ENCODE measurements at places on chromosomes 6 and 20. TPM values are rescaled to one million over a fixed set of nuclear protein-coding genes. Genes with fewer than 3 reads are reported as not detected.
A peak's percentile ranks its signal among the peaks of the same experiment; 100 is the strongest.

GRCh38 chr6:139369568-139370282 lies 4.7 kb downstream of the CITED2 start:
- H3K4me3 ChIP-seq = no peak overlapping the region
- H3K36me3 ChIP-seq = 0 out of 2 replicates have a peak, but pooled peaks cover 7% of the 10 kb centered on the region
- no peak overlapping the region for H3K27ac ChIP-seq
- H3K4me1 ChIP-seq = peaks cover 16% of the 10 kb centered on the region
- no peaks in the 10 kb centered on the region for H3K27me3 ChIP-seq

- no peak overlapping the region for H3K27ac ChIP-seq
- no peaks in the 10 kb centered on the region for H3K36me3 ChIP-seq
- no peak for DNase-seq
- no peaks in the 10 kb centered on the region for H3K27me3 ChIP-seq
- H3K4me3 ChIP-seq = no peak overlapping the region
Measured at GRCh38 chr6:35084041-35084491, 57.1 kb downstream of the TCP11 start.

DNA sequence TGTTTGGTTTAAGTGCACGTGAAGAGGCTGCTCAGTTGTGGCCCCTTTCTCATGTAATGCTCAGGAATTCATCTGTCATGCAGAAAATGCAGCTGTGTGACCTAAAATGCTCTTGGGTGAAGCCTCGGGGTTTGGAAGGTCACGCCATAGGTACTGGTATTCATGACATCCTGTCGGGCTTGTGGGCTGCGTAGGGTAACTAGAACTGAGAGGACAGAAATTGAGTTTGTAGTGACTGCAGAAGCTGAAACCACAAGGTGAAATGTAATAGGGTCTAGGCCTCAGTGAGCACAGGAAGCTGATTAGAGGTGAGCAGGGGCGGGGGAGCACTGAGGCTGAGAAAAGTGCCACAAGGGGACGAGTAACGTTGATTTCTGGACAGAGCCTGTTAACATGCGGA lies 128.8 kb downstream of the SOBP start:
- no peaks in the 10 kb centered on the region for H3K27me3 ChIP-seq
- no peak overlapping the region for H3K27ac ChIP-seq
- H3K36me3 ChIP-seq = no peaks in the 10 kb centered on the region
- no peak for DNase-seq
- H3K4me1 ChIP-seq = peaks cover under 1% of the 10 kb centered on the region

- H3K27me3 ChIP-seq = no peaks in the 10 kb centered on the region
- no peaks in the 10 kb centered on the region for H3K4me1 ChIP-seq
- H3K4me3 ChIP-seq = no peak overlapping the region
- no peaks in the 10 kb centered on the region for H3K36me3 ChIP-seq
- no peak for DNase-seq
- no peak overlapping the region for H3K27ac ChIP-seq
Measured at GRCh38 chr6:157092736-157093135, 230.6 kb downstream of the TMEM242 start.

- H3K36me3 ChIP-seq = no peaks in the 10 kb centered on the region
- no peaks in the 10 kb centered on the region for H3K27me3 ChIP-seq
- DNase-seq = no peak
- H3K4me1 ChIP-seq = peaks cover 6% of the 10 kb centered on the region
- H3K27ac ChIP-seq = no peak overlapping the region
Measured at GRCh38 chr6:148968771-148969602, 222.2 kb downstream of the UST start.

- H3K36me3 ChIP-seq = no peaks in the 10 kb centered on the region
- H3K4me1 ChIP-seq = no peaks in the 10 kb centered on the region
- no peak for DNase-seq
- H3K27me3 ChIP-seq = no peaks in the 10 kb centered on the region
Measured at GRCh38 chr20:52448513-52449232, 257.1 kb upstream of the ZFP64 start.

- no peaks in the 10 kb centered on the region for H3K4me1 ChIP-seq
- no peaks in the 10 kb centered on the region for H3K36me3 ChIP-seq
- H3K27ac ChIP-seq = no peak overlapping the region
- no peak overlapping the region for H3K4me3 ChIP-seq
Measured at GRCh38 chr6:127119102-127120022, 891 bp downstream of the RSPO3 start.

GRCh38 chr6:8881663-8882062 lies 446.3 kb upstream of the SLC35B3 start:
- no peak overlapping the region for H3K27ac ChIP-seq
- no peaks in the 10 kb centered on the region for H3K27me3 ChIP-seq
- DNase-seq = no peak
- no peak overlapping the region for H3K4me3 ChIP-seq
- no peaks in the 10 kb centered on the region for H3K36me3 ChIP-seq
- no peaks in the 10 kb centered on the region for H3K4me1 ChIP-seq

DNA sequence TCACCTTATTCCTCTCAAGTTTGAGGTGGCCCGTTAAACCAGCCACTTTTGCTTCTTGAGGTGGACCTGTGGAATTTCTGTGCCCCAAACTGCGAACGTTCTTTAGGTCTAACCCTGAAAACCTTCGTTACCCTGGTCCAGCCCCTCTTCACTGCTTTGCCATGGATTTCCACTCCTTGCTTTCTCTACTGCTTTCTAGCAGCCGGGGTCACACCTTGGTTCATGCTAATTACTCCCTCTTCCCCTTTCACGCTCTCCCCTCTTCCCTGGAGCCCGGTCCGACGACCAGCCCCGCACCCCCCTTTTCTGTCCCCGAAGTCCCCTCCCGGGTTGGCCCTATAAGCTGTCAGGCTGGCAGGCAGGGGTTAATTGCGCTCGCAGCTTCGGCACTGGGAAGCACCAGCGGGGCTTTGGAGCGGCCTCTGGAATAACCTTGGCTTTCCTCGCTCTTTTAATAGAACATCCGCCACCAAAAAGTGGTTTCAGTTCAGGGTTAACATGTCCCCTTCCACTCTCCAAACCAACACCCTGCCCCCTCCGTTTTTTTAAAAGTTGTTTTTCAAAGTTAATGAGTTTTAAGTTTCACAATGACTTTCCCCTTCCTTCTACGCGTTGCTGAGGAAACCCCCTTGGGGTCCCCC lies 1.4 kb upstream of the HIVEP1 start:
- DNase-seq = no peak
- H3K27ac ChIP-seq = peak overlapping the region; percentile 74
- peaks cover 26% of the 10 kb centered on the region for H3K4me1 ChIP-seq
- H3K27me3 ChIP-seq = no peaks in the 10 kb centered on the region

GRCh38 chr6:21137700-21138335 lies 455.7 kb upstream of the SOX4 start:
- no peak overlapping the region for H3K27ac ChIP-seq
- no peaks in the 10 kb centered on the region for H3K27me3 ChIP-seq
- no peaks in the 10 kb centered on the region for H3K4me1 ChIP-seq
- H3K4me3 ChIP-seq = no peak overlapping the region

DNA sequence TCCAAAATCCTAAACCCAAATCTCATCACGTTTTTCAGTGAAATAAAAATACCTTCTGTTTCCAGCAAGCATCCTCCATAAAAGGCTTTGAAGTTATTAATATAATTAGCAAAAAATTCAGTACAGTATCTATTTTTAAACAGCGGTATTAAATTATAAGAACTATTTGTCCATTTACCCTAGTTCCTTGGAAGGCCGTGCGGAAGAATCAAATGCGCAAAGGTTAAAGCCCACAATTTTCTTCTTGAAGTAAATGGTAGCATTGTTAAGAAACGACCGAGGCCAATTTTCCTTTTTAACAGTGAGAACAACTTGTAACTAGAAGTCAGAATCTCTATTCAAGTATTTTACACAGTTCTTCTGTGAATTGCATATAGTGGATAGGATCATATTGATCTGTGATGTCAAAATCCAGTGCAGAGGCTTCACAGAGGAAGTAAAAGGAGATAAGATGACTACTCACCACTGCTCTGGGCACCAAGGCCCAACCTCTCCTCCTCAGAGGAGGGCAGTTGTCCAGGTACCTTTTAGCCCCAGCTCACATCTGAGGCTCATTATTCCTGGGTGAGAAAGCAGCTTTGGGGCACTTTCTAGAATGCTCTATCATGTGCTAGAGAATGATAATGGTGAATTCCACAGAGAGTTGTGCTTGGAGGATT lies 36.3 kb downstream of the TNFAIP3 start:
- no peak for DNase-seq
- no peaks in the 10 kb centered on the region for H3K4me1 ChIP-seq
- H3K27ac ChIP-seq = no peak overlapping the region

DNA sequence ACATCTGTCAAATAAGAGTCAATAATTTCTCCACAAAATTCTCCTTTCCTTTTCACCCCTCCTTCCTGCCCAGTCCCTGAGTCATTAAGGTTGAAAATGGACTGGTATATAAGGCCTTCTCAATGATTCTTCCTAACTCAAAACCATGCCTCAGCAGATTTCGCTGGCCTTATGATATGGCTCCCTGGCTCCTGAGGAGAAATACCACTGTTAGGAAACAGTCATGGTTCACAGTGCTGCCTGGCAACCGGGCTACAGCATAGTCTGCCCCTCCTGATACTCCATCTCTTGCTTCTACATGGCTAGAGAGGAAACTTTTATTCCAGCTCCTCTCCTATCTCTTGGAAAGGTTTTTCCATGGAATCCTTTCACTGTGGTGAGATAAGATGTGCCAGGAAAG lies 4.7 kb downstream of the UBE2J1 start:
- H3K36me3 ChIP-seq = no peaks in the 10 kb centered on the region
- peaks cover 8% of the 10 kb centered on the region for H3K4me1 ChIP-seq
- DNase-seq = no peak
- no peaks in the 10 kb centered on the region for H3K27me3 ChIP-seq
- no peak overlapping the region for H3K4me3 ChIP-seq
- no peak overlapping the region for H3K27ac ChIP-seq

- no peaks in the 10 kb centered on the region for H3K36me3 ChIP-seq
- no peak overlapping the region for H3K27ac ChIP-seq
- H3K4me3 ChIP-seq = no peak overlapping the region
- DNase-seq = no peak
Measured at GRCh38 chr6:3867641-3868502, 18.7 kb downstream of the FAM50B start.

GRCh38 chr20:7650086-7650879 lies 290.0 kb downstream of the HAO1 start:
- H3K36me3 ChIP-seq = no peaks in the 10 kb centered on the region
- no peak overlapping the region for H3K4me3 ChIP-seq
- no peak overlapping the region for H3K27ac ChIP-seq

- no peaks in the 10 kb centered on the region for H3K27me3 ChIP-seq
- H3K4me3 ChIP-seq = no peak overlapping the region
- H3K27ac ChIP-seq = no peak overlapping the region
- H3K36me3 ChIP-seq = no peaks in the 10 kb centered on the region
- H3K4me1 ChIP-seq = no peaks in the 10 kb centered on the region
Measured at GRCh38 chr6:153538491-153538890, 407.4 kb upstream of the RGS17 start.

GRCh38 chr6:80439721-80440470 lies 333.4 kb downstream of the BCKDHB start:
- H3K4me3 ChIP-seq = no peak overlapping the region
- no peak for DNase-seq
- peaks cover 37% of the 10 kb centered on the region for H3K4me1 ChIP-seq
- no peaks in the 10 kb centered on the region for H3K36me3 ChIP-seq

- no peak overlapping the region for H3K4me3 ChIP-seq
- H3K36me3 ChIP-seq = no peaks in the 10 kb centered on the region
- no peak for DNase-seq
- no peak overlapping the region for H3K27ac ChIP-seq
- H3K4me1 ChIP-seq = no peaks in the 10 kb centered on the region
- H3K27me3 ChIP-seq = no peaks in the 10 kb centered on the region
Measured at GRCh38 chr20:61057443-61058121, 194.5 kb upstream of the CDH4 start.

GRCh38 chr6:25998379-25998778 lies 35.8 kb downstream of the TRIM38 start:
- no peaks in the 10 kb centered on the region for H3K27me3 ChIP-seq
- DNase-seq = no peak
- 0 out of 2 replicates have a peak, but pooled peaks cover 3% of the 10 kb centered on the region for H3K36me3 ChIP-seq
- peaks cover 7% of the 10 kb centered on the region for H3K4me1 ChIP-seq

GRCh38 chr6:95601133-95601532 lies 23.8 kb downstream of the MANEA start:
- H3K36me3 ChIP-seq = no peaks in the 10 kb centered on the region
- peaks cover under 1% of the 10 kb centered on the region for H3K4me1 ChIP-seq

- no peak overlapping the region for H3K4me3 ChIP-seq
- no peak for DNase-seq
- H3K4me1 ChIP-seq = no peaks in the 10 kb centered on the region
- no peak overlapping the region for H3K27ac ChIP-seq
Measured at GRCh38 chr6:55167860-55168259, 6.5 kb upstream of the HCRTR2 start.

DNA sequence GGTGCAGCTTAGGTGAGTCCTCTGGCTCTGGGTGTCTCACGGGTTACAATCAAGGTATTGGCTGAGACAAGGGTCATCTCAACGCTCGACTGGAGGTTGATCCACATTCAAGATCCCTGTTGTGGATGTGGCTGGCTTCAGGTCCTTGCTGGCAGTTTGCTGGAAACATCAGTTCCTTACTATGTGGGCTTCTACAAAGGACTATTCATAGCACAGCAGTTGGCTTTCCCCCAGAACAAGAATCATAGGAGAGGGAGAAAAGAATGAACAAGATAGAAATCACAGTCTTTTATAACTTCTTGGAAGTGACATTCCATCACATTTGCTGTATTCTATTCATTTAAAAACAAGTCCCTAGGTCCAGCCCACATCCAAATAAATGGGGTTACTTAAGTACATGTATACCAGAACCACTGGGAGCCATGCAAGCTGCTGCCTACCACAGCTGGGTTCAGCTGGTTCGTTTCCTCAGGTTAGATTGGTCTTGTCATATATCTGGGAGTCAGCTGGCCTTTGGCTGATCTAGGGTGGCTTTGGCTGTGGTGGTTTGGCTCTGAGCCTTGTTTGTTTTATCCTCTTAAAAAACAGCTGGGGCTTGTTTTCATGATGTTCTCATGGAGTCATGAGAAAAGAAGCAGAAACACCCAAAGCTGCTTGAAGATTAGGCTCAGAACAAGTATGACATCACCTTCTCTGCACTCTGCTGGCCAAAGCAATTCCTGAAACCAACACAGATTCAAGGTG lies 433.2 kb upstream of the SPTLC3 start:
- H3K27ac ChIP-seq = no peak overlapping the region
- H3K4me1 ChIP-seq = no peaks in the 10 kb centered on the region
- no peaks in the 10 kb centered on the region for H3K27me3 ChIP-seq
- H3K36me3 ChIP-seq = no peaks in the 10 kb centered on the region
- DNase-seq = no peak

- no peak overlapping the region for H3K27ac ChIP-seq
- no peak overlapping the region for H3K4me3 ChIP-seq
- no peaks in the 10 kb centered on the region for H3K36me3 ChIP-seq
- H3K4me1 ChIP-seq = no peaks in the 10 kb centered on the region
Measured at GRCh38 chr6:89254569-89254968, 37.4 kb upstream of the GABRR1 start.

The ATP6V1G2 gene
- 1.8 TPM for total RNA-seq

The SLC12A5 gene
- total RNA-seq = 1.9 TPM

The GPX5 gene
- not detected for total RNA-seq

The BTBD3 gene
- total RNA-seq = 20.2 TPM

The CNPY3 gene
- 49.1 TPM for total RNA-seq

The SLC22A23 gene
- 11.5 TPM for total RNA-seq

The TINAG gene
- total RNA-seq = not detected

The KCNB1 gene
- total RNA-seq = 0.79 TPM

The VNN1 gene
- total RNA-seq = not detected

The ZBP1 gene
- not detected for total RNA-seq

The SFTA2 gene
- total RNA-seq = not detected

The WFDC2 gene
- total RNA-seq = 1.1 TPM

The ZSCAN23 gene
- not detected for total RNA-seq

The KIAA0408 gene
- total RNA-seq = 0.25 TPM

The CCN6 gene
- not detected for total RNA-seq

The NKX2-4 gene
- total RNA-seq = not detected

The IRAK1BP1 gene
- 5.4 TPM for total RNA-seq

The CCDC28A gene
- 12.0 TPM for total RNA-seq

The ADIG gene
- not detected for total RNA-seq

The FOXF2 gene
- not detected for total RNA-seq

The HLA-DMA gene
- 12.1 TPM for total RNA-seq

The MCM3 gene
- total RNA-seq = 191 TPM

The ISM1 gene
- 0.37 TPM for total RNA-seq

The KIF6 gene
- total RNA-seq = not detected

Measured in HCT116 (cell line).